Activated CD4-positive, alpha-beta T cell treated with anti-CD3 and anti-CD28 coated beads for 4 hours (primary cell): ENCODE measurements at places on chromosomes 5 and 9.
A peak's percentile ranks its signal among the peaks of the same experiment; 100 is the strongest.

DNA sequence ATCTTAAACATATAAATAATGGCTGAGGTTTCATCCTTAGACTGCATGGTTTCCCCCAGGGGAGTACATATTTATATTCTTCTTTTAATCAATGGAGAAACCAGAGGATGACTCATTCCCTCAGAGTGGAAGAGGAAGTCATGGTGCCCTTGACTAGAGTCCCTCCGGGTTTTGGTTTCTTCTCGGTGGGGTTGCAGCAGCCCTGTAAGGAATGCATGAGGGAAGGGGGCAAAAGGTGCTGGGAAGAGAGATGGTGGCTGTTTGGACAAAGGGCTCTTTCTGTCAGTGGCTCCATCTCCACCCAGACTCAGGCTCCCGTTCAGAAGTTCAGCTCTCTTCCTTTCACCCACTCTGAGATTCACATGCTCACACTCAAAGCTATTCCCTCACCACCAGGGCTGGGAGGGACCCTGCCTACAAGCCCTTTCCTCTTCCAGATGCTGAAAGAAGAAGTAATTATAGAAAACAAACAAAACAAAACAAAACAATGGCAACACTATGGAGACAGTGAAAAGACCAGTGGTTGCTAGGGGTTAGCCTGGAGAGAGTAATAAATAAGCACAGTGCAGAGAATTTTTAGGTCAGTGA, 129.8 kb upstream of the IL12B start:
- no peak for DNase-seq

DNA sequence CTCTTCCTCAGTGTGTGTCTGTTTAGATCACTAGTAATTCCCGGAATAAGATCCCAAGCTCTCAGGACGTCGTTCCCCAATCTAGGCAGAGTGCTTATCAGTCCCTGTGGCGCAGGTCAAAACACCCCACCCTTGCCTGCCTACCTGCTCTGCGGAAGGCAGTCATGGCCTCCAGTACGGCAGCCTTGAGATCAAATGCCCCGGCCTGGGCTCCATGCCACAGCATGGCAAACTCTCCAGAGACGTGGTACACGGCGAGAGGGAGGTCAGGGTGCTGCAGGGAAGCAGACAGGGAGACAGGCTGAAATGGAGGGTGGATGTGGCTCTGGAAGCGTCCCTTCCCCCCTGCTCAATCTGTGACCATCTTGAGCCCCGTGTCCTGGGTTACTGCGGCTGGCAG, 12.0 kb upstream of the HDHD3 start:
- DNase-seq = no peak

DNA sequence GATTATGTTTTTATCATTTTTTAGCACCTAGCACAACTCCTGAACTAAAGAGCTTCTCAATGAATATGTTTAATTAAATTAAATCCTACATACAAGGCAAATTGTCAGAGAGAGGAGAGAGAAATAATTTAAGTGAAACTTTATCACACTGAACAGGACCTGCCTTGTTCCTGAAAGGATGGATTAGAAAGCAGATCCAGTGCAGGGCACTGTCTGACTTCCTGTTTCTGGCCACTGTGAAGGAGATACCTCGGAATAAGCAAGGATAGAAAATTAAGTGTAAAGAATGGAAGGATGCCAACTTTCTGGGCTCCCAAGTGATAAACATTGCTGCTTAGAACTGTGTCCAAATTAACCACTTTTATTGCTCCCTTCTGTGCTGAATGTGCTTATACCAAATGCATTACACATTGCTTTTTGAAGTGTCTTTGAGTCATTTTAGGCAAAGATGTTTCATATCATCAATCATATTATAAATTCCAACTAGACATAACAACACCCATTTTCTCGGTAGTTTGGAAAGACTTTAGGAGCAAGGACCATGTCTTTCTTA, 89.1 kb upstream of the SPDL1 start:
- no peak for DNase-seq

GRCh38 chr9:73531051-73531532, 379.4 kb downstream of the ANXA1 start:
- no peak for DNase-seq

DNA sequence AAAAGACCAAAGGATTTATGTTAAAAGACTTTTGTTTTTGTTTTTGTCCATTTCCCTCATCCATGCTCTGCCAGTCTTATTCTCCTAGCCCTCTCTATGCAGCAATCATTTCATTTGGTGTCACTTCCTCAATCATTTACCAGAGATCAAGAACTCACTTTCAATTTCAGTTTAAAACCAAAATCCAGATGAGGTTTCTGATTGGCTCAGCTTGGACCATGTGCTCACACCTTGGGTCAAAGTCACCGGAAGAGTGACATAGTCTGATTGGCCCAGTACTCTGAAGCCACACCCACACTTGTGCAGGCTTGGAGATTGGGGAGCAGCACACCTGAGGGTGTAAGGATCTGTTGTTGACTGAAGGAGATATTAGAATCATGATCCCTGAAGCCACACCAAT, 79.6 kb downstream of the TLR4 start:
- DNase-seq = peak; percentile 1

GRCh38 chr5:140561753-140562523, 2.5 kb downstream of the APBB3 start:
- no peak for DNase-seq

DNA sequence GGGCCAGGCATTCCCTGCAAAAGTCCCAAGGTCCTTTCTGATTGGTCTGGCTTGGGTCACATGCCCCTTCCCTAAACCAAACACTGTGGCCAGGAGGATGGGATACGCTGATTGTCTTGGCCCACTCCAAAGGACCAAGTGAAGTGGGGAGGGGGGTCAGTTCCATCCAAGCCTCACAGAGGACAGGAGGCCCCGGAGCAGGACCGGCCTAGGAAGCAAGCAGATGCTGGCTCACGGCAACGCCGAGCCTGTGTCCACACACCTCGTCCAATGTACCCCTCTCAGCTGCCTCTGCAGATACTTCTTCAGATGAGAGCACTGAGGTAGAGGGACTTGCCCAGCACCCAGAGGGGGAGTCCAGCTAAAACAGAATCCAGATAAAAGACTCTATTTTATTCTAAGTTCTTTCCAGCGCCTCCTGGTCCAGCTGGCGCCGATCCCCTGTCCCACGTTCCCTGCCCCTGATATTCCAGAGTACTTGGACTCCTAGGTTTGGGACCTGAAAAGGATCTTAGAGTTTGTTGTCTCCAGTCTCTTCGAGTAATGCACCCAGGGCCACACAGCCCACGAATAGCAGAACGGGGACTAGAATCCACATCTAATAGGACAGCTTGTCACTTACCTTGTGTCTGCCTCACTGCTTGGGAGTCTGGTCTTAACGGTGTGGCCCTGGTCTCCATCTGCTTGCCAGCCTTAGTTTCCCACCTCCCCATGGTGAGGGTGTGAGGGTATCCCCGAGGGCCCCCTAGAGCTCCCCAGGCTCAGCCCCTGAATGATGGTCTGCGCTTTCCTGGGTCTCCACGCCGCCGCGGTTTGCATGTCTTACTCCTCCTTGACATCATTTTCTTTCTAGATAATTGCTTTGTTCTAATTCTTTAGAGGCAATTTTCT, 72.4 kb upstream of the UNC5A start:
- DNase-seq = no peak
